ENCODE measurements at places on chromosomes 7 and 10.

- DNase-seq = no peak
Observed at GRCh38 chr10:60203993-60204618, 185.6 kb downstream of the ANK3 start.

- DNase-seq = no peak
Observed at GRCh38 chr10:96598846-96599245, 12.0 kb upstream of the TM9SF3 start.

- peak; percentile 18 for DNase-seq
Observed at GRCh38 chr10:34348917-34349485, 466.1 kb downstream of the PARD3 start.

- DNase-seq = no peak
Observed at GRCh38 chr7:24724451-24725190, 32.6 kb downstream of the GSDME start.

- no peak for DNase-seq
Observed at GRCh38 chr10:120981601-120982391, 130.6 kb downstream of the WDR11 start.

- no peak for DNase-seq
Observed at GRCh38 chr10:76009531-76009930, 578.1 kb downstream of the LRMDA start.

DNA sequence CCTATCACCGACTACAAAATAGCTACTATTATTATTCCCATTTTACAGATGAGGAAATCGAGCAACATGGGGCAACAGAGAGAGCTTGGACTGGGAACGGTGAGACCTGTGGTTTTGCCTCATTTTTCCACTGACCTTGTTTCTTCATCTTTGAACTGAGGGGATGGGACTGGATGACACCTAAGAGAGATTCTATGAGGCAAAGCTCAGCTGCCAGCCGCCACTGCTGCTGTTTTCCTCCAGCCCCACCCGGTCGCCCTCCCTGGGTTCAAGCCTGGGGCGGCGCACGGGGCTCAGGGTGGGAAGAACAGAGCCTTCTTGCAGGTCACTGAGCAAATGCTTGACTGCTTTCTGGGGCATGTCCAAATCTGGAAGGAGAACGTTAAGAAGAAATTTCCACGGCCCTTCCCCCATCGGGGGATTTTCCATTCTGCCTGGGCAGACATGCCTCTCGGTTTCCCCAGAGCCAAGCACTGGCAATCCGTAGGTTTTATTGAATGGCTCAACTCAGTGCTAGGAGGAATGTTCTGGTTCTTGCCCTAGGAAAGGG is 12.3 kb downstream of the DDIT4 start:
- no peak for DNase-seq

DNA sequence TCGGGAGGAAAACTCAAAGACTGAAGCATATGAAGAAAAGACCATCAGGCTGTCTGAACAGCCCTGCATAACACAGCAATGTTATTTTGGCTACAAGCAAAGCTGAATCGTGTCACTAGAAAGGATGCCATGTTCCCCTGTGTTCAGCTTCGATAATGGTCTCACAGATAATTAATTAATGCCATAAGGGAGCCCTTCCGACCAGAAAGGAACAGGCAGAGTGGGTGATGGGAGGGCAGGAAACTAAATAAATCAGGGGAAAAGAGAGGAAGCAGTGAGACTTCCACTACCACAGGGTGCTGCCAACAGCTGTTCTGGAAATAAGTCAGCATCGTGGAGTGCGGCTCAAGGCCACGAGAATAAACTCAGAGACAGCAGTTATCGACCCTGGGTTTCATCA is 3.2 kb downstream of the PTPRN2 start:
- DNase-seq = no peak

DNA sequence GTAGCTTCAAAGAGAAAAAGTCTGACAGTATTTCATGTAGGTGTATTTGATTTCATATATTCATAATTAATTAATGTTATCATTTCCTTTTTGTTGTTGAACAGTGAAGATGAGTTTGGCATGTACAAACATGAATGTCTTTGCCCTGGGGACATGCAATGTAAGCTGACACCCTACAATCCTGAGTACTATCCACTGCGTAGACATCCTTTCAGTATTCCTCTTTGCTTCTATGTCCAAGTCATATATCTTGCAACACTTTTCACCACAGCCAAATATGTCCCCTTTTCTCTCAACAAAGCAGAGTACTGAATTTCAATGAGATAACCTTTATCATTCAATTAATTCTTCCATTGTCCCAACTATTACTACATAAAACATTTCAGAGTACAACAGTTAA is 93.6 kb downstream of the GPR37 start:
- no peak for DNase-seq

- no peak for DNase-seq
Observed at GRCh38 chr10:103545366-103545765, 51.9 kb downstream of the NEURL1 start.

DNA sequence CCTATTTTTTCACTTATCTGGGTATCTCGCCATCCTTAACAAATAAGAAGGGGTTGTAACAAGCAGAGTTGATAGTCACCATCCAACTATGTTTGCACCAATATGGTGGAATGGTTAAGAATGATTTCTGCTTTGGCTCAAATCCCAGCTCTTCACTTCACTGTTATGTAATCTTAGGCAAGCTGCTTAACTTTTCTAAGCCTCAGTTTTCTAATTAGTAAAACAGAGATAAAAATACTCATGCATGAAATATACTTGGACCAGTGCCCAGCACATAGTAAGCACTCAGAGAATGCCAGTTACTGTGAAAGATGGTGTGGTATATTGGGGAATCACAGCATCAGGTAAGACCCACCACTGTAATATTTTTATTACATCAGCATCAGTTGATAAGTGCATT is 33.6 kb downstream of the ABCB1 start:
- DNase-seq = no peak

- no peak for DNase-seq
Observed at GRCh38 chr7:118151671-118152070, 32.3 kb upstream of the LSM8 start.

- no peak for DNase-seq
Observed at GRCh38 chr7:43443381-43443780, 139.5 kb upstream of the STK17A start.

GRCh38 chr7:152541892-152542291 is 106.1 kb upstream of the KMT2C start:
- no peak for DNase-seq

GRCh38 chr7:157016352-157017041 is 6.0 kb upstream of the MNX1 start:
- DNase-seq = peak; percentile 63

GRCh38 chr10:50624866-50625501 is 1.2 kb upstream of the SGMS1 start:
- no peak for DNase-seq

DNA sequence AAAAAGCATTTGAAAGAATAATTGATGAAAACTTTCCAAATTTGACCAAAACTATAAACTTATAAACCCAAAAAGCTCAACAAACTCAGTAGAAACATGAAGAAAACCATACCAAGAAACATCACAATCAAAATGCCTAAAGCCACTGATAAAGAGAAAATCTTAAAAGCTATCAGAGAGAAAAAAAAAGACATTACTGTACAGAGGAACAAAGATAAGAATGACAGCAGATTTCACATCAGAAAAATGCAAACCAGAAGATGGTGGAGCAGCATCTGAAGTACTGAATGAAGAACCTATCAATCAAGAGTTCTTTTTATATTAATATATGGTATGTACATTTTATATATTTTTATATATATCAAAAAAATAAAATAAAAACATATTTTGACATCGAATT is 2.4 kb upstream of the GPAM start:
- no peak for DNase-seq

- DNase-seq = no peak
Observed at GRCh38 chr10:117755659-117756014, 213.1 kb downstream of the EMX2 start.

- no peak for DNase-seq
Observed at GRCh38 chr7:152624228-152624627, 51.7 kb downstream of the XRCC2 start.

GRCh38 chr10:48430402-48430993 is 124.0 kb downstream of the MAPK8 start:
- DNase-seq = no peak

DNA sequence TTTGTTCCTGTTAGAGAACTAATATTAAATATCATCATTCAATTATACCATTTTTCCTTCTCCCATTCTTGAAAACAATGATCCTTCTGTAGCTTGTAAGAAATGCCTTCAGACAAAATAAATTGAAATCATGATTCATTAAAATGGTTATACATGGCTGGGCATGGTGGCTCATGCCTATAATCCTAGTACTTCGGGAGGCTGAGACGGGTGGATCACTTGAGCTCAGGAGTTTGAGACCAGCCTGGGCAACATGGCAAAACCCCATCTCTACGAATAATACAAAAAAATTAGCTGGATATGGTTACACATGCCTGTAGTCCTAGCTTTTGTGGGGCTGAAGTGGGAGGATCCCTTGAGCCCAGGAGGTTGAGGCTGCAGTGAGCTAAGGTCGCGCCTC is 13.0 kb downstream of the CD36 start:
- no peak for DNase-seq

GRCh38 chr10:128463991-128464760 is 338.0 kb upstream of the MKI67 start:
- no peak for DNase-seq

- no peak for DNase-seq
Observed at GRCh38 chr7:158192956-158193355, 394.7 kb downstream of the PTPRN2 start.

- DNase-seq = no peak
Observed at GRCh38 chr10:64115908-64116643, 594.9 kb downstream of the REEP3 start.

DNA sequence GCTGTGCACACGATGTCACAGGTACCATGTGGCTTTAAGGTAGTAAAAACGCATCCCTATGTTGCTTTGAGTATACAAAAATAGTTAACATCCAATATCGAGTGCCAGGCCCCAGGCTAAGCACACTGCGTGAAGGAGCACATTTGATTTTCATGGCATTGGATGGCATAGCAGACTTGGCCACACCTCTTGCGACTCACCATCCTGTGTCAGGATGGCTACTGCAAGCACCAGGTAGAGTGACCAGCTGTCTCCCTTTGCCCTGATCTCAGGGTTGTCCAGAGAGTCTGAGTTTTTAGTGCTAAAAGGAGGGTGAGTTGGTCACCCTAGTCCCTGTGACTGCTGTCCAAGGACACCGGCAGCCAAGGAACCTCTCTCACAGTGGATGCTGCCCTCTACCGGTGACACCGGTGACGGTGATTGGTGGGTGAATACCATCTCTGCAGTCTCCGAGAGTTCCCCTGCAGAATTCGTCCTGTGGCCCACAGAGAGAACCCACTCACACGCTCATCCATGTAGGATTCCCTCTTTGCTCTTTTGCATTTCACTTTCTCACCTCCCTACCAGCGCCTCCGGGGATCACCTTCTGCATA is 76.1 kb downstream of the BICC1 start:
- no peak for DNase-seq

GRCh38 chr7:46741938-46742540 is 821.0 kb upstream of the IGFBP3 start:
- DNase-seq = no peak

- no peak for DNase-seq
Observed at GRCh38 chr10:132391676-132392020, 5.4 kb upstream of the PWWP2B start.

DNA sequence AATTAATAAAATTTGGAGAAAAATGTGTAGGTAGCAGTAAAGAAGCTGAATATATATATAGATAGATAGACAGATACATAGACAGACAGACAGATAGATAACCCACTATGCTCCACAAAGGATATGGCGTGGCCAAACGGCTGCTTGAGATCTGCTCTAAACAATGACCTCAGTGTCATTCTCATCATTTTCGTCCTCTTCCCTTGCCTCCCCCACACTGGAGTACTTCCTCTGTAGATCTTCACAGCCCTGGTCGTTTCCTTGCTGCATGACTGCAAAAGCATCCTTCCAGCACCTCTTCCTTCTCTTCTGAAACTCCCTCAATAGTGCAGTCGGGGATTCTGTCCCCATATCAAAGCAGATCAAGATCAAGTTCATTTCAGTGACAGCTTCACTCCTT is 35.6 kb upstream of the ATP6V0A4 start:
- no peak for DNase-seq

DNA sequence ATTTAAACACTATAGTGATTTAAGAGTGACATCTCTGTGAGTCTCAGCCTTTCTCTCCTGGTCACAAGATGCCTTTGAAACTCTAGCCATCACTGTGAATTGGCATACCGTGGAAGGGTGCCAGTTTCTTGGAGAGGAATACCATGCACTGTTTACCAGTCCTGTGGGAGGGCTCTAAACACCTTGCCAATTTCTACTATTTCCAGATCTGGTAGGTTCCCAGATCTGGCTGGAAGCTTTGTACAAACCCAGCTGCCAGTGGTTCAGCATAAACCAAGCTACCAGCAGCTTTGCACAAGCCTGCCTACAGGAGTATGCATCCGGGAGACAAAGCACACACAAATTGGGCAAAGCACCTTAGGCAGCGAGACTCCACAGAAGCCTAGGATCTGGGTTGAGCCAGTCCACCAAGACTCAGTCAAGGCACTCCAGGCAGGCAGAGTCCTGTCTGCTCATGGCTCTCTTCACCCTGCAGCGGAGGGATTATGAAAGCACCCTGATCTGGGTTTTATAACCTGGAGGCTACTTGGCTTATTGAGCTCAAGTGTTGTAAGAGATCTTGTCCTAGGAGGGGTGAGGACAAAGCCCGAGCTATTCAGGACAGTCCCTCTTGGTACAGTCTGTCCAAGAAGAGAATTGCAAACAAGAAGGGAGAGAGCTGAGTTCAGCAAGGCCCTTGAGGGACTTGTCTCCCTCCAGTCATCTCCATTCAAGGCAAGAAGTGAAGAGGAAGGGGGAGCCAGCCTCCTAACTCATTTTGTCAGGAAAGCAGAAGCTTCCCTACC is 23.6 kb downstream of the MCM10 start:
- no peak for DNase-seq

- DNase-seq = no peak
Observed at GRCh38 chr10:92011560-92012214, 88.1 kb downstream of the BTAF1 start.

- DNase-seq = no peak
Observed at GRCh38 chr10:1163831-1164230, 107.6 kb downstream of the WDR37 start.

- no peak for DNase-seq
Observed at GRCh38 chr10:83153714-83154113, 985.6 kb upstream of the GHITM start.

DNA sequence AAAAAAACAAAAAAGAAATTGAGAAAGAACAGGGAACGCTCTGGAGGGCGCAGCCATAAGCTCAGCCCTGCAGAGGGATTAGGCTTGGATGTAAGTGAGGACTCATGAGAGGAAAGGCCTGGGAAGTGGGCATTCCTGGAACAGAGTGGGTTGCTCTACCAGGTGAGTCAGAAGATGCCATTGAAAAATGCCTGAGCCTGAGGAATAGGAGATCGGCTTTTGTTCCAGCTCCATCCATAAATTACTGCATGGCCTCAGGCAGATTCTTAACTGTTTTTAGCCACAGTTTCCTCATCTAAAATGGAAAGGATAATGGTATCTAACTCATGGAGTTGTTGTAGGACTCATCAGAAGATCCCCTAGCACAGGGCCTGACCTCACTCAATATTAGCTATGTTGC is 1.1 kb upstream of the RGR start:
- DNase-seq = no peak
